ENCODE measurements at places on chromosomes 6 and 20.
A peak's percentile ranks its signal among the peaks of the same experiment; 100 is the strongest.

GRCh38 chr20:64026-64603 is 23.4 kb upstream of the DEFB125 start:
- no peak for DNase-seq

- no peak for DNase-seq
These were observed 2.8 kb downstream of the AHCY start for GRCh38 chr20:34300256-34300806.

GRCh38 chr6:160139420-160139851 is 17.8 kb downstream of the SLC22A1 start:
- DNase-seq: peak; percentile 88

- no peak for DNase-seq
These were observed 391.8 kb upstream of the MMS22L start for GRCh38 chr6:97674802-97675201.

- peak; percentile 69 for DNase-seq
These were observed 213.9 kb upstream of the CNR1 start for GRCh38 chr6:88380083-88380482.

DNA sequence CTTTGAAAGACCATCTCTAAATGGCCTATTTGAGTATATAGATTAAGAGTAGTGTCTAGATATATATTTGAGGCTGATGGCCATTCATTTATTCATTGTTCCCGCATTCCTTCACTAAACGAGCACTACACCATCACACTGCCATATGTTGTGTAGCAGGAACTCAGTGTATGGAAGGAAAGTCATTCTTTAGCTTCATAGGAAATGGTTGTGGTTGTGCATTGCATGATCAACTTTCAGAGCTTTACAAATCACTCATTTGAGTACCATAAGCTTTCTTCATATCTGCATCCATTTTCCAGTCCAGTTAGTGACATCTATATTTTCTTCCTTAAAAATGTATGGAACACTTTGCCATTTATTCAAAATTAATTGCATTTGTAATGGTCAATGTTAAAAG is 97.9 kb downstream of the ARID1B start:
- DNase-seq: no peak

- peak; percentile 66 for DNase-seq
These were observed 58.9 kb upstream of the TNFAIP3 start for GRCh38 chr6:137808191-137808590.

DNA sequence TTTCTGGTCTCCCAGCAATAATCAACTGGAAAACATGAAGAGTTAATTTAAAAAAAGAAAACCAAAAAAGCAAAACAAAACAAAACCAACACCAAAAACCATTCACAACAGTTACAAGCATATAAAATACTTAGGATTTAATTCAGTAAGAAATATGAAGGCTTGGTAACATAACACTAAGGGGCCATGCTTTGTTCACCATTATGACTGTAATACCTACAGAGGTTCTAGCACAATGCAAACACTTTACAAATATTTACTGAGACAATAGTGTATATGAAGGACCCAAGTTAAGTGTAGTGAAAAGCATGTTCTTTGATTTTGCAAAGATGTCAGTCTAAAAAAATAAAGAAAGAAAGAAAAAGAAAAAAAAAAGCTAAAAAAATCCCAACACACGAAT is 109.8 kb upstream of the EMILIN3 start:
- DNase-seq: no peak

DNA sequence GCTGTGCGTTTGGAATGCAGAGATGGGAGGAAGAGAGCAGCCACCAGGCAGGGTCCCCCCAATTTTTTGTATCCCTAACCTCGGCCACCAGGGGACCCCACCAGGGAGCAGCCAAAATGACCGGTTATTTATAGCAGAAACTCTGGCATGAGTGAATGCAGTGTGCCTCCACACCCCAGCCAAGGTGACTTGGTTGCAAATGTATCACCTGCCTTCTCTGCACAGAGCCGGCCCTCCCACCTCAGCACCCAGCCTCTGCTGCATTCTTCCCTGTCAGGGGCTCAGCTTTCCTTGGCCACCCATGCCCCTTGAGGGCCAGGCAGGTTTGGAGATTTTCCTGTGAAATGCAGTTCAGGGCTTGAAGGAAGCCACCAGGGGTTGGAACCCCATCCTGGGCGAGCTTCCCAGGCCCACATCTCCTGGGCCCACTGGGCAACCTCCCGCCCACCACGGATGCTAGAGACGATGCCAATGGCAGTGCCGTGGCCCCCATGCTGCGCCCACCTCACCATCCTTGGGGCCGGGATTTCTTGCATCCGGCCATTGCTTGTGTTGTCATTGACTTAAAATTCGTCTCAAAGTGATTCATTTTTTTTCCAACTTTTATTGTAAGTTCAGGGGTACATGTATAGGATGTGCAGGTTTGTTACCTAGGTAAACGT is 291.6 kb downstream of the TAF4 start:
- no peak for DNase-seq

DNA sequence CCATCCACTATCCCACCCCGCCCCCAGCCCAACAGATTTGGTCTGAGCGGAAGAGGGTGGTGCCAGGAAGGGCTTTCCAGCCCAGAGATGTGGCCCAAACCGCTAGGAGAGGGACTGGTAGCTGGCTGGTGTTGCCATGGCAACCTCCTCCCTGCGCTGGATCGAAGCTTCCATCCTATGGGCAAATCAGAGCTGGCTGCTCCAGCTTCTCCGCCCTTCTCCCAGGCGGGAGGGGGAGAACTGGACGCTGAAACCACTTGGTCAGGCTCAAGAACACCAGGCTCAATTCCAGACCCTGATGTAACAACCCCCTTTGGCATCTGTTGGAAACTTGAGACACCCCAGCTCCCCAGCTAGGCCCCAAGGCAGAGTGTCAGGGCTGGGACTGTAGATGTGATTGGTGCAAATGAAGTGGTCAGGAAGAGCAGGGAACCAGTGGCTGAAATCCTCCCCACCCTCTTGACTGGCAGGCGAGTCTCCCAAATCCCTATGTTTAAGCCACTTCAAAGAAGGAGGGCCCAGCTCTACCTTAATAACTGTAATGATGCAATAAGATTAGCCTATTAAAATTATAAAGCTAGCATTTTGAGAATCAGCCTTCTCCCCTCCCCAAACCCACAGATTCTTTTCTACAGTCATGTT is 4.2 kb downstream of the RIMS4 start:
- no peak for DNase-seq

DNA sequence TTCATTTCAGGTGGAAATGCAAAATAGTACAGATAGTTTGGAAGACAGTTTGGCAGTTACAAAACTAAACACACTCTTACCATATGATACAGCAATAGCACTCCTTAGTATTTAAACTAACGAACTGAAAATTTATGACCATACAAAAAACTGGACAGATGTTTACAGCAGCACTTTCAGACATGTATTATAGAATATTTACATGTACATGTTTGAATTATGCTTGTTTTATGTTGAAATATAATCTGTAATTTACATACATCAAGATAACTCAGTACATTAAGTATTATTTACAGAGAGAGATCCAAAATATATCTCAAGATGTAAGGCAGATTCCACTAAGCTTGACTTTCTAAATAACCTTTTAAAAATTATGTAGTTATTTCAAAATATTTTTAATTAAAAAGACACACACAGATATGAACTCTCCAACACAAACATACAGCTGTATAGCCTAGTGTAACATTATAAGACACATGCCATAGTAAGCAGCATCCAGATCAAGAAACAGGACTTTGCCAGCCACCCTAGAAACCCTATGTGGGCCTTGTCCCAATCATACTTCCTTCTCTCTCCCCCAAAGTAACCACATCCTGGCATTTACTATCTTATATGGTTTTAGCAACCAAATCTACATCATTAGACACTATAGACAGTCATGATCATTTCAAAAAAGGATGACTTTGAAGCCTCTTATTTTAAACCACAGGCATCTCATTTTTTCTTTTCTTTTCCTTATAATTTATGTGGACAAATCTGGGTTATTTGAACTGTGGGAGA is 82.2 kb downstream of the MAN1A1 start:
- DNase-seq: no peak

GRCh38 chr20:43138061-43138770 is 51.5 kb downstream of the PTPRT start:
- DNase-seq: no peak

DNA sequence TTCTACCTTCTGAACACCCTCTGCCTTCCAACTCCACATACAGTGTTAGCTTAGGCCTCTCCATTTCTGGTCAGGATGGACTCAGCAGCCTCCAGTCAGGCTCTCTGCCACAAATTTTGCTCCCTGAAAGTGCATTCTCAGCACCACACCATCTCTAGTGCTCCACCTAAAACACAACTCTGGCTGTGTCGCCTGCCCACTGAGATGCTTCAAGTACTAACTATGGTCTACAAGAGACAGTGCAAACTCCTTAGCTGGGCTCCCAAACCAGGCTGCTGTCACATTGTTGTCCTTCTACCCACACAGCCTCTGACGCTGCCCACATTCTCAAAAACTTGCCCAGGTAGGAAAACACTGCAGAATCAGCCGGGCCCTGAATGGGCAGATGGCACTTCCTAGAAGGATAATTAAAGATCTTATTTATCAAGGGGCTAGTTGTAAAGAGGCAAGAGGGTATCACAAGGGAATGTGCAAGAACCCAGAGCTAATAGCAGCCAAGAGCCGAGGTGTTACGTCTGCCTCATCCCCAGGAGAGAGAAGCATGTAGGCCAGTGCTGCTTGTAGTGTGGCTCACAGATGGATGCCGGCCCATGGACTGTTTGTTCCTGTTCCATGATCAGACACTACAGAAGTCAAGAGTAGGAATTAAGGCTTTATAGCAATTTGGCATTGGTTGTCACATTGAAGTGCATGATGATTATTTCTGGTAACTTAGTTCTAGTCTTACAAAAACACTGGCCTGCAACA is 189.7 kb downstream of the LRFN2 start:
- no peak for DNase-seq

- no peak for DNase-seq
These were observed 700 bp downstream of the DTD1 start for GRCh38 chr20:18588574-18588933.

GRCh38 chr6:117409420-117409819 is 16.3 kb downstream of the ROS1 start:
- no peak for DNase-seq

GRCh38 chr20:54980103-54980960 is 504.9 kb downstream of the DOK5 start:
- DNase-seq: peak; percentile 55

All from urothelium cell line (cell line).